Activated T-cell treated with anti-CD3 and anti-CD28 coated beads, Interleukin-2, amount 50 U/mL, for 48 hours (primary cell): ENCODE measurements at places on chromosomes 7 and 10.

DNA sequence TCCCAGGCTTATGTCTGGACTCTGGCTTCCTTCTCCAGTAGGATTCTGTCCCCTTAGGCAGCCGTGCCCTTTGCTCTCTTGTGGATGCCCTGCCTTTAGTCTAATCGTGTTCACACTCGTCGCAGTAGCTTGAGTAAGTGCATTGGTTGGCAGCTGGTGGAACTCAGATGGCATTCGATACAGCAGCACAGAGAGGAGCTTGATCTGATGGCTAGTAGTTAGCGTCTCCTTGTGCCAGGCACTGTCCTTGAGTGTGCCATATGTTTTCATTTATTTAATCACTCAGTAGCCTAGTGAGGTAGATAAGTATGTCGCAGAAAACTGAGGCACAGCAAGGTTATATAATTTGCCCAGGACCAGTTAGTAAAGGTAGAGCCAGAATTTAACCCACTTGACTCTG is 18.2 kb upstream of the PARP12 start:
- DNase-seq: no peak

DNA sequence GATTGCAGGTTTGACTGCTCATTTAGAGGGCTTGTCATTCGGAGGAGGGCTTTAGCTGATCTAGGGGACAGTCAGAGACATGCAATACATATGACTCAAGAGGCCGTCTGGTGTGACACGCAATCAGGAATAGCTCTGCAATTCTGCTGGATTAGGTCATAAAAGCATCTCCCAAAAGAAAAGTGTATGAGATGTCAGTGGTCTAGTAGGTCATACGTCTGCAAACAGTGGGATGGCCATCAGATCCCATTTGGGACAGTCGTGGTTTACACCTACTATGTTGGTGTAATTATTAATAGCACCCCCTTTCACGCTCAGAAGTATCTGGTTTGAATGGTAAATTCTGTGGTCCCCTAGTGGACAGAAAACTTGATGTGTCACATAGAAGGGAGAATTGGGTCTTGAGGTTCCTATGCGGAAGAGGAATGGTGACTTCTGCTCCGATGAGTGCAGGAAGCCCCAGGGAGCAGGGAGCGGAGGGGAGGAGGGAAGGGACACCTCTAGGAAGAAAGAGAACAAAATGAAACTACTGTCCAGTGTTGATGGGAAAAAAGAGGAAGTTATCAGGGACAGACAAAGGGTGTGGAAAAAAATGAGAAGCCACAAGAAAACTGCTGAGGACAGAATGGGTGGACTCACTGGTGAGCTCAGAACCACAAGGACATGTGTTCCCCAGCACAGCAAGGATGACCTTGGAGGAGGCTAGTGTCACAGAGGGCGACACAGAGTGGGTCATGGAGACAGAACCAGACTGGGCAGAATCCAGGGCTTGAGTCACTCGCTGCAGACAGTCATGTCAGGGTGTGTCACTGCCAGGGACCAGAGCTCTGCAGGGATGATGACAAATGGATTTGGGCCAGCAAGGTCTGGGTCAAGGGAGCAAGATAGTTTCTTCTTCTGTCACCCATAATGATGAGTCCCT is 59.9 kb downstream of the MAP3K8 start:
- DNase-seq: no peak

DNA sequence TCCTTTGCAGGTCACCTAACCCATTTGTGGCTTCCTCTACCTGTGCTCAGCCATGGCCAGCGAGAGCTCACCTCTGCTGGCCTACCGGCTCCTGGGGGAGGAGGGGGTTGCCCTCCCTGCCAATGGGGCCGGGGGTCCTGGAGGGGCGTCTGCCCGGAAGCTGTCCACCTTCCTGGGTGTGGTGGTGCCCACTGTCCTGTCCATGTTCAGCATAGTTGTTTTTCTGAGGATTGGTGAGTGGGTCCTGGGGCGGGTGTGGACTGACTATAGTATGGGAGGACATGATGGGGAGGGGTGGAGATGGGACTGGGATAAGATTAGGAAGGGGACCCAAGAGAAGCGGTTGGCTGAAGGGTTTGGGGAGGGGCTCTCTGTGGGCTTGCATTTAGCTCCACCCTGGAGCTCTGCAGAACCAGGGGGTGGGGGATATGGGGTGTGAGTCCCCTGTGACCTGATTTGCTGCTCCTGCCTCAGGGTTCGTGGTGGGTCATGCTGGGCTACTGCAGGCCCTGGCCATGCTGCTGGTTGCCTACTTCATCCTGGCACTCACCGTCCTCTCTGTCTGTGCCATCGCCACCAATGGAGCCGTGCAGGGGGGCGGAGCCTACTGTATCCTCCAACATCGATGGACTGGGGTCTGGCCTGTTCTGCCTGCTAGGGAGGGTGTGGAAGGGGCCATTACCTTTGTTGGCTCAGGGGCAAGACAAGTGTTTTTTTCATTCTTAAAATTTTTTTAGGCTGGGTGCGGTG is 1.8 kb downstream of the SLC12A9 start:
- no peak for DNase-seq

DNA sequence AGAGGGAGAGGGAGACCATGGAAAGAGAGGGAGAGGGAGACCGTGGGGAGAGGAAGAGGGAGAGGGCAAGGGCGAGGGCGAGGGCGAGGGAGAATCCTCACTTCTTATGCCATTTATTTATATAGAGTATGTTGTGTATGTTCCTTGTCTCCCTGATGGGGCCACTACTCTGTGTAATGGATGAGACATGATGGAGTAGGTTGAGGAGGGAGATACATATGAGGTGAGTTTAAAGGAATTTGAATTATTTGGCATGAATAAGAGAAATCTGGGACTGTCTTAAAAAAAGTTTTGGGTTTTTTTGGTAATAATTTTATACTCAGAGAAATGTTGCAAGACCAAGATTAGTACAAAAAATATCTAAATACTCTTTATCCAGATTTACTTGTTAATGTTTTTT is 20.1 kb downstream of the CCSER2 start:
- no peak for DNase-seq
